HS-27A (cell line): ENCODE measurements at places on chromosomes 13 and 19.

DNA sequence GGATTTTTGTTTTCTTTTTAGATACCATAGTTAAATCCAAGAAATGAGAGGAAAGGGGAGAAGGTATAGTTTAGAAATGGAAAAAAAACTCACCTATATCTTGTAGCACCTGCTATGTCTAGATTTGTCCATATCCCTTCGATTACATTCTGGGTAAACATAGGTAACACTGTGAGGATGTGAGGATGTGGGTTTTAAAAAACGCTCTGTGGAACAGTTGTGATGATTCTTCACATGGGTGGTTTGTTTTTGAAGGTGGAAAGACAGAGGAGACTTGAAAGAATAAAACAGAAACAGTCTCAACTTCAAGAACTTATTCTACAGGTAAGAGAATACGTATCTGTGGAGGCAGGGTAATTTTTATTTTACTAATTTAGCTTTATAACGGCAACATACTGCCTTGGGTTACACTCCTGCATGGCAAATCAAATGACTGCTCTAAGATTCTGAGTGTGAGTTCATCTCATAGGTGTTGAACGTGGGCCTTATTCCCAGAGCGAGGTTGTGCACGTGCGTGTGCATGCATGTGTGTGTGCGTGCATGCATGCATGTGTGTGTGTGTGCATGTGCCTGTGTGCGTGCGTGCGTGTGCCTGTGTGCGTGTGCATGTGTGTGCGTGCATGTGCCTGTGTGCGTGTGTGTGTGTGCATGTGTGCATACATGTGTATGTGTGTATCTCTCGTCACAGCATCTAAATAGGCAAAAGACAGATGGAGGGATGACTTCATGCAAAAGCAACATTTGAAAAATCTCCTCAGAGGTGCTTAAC lies 23.5 kb downstream of the ATP4B start:
- no peak for DNase-seq

DNA sequence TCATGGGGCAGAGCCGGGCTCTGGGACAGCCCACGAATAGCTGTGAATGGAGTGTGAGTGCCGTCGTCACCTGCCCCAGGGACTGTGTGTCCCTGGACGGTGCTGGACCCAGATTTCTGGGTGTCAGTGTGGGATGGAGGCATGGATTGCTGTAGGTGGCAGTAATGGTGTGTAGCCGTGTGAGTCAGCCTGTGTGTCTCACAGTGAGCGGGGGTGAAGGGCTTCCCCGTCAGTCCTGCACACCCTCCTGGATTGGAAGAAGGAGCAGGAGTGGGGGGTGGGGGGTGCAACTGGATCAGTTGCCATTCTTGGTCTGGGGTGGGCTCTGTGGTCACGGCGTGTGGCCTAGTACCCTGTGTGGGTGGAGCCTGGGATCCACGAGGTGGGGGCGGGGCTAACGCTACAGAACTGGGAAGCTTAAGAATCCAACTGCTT lies 6.5 kb upstream of the LTBP4 start:
- DNase-seq: no peak

DNA sequence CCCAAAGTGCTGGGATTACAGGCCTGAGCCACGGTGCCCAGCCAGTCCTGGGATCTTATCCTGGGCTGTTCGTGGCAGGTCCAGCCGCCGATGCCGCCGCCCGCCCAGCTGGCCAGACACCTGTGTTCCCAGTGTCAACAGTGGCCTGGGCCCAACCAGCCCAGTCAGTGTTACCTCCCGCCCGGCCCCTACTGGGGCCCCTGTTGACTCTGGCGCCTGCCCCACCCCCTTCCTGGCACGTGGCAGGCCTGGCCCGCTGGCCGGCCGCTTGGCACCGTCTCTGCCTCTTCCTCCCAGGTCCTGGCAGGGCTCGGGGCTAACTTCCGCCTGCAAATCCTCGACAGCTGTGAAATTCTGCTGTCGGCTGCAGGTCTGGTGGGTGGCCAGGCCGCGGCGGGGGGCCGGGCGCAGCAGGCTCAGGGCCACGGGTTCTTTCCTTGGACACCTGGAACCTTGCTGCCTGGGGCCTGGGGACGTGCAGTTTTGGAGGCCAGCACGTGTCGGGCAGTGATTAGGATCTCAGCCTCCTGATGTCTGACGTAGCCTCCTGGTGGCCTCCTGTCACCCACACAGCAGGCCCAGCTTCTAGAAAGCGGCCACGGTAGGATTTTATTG lies 9.1 kb downstream of the ARID3A start:
- DNase-seq: no peak

DNA sequence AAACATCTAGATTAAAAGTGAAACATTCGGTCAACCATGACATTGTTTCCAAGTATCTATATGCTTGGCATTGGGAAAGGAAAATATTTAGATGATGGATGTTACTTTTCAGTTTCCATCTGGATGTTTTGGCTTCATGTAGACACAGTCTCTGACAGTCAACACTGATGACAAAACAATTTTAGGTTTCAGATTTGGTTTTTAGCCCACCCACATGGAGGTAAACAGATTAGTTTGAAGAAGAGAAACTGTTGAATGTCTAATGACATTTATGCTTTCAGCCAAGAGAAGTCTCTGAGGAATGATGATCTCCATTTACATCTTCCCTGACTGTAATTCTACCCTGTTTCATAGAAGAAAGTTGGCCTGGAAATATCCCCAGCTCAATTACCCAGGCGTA lies 379.1 kb downstream of the SLITRK6 start:
- DNase-seq: no peak

GRCh38 chr13:111866731-111867245 lies 200.2 kb upstream of the SOX1 start:
- no peak for DNase-seq

DNA sequence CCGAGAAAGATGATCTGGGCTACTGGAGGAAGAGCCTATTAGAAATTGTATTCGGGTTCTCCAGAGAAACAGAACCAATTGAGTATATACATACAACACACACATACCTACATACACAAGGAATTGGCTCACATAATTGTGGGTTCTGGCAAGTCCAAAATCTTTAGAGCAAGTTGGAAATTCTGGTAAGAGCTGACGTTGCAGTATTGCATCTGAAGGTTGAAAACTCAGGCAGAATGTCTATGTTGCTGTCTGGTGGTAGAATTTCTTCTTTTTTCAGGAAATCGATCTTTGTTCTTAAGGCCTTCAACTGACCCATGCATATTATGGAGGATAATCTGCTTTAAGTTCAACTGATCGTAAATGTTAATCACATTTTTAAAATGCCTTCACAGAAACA lies 15.5 kb upstream of the OLFM4 start:
- no peak for DNase-seq

DNA sequence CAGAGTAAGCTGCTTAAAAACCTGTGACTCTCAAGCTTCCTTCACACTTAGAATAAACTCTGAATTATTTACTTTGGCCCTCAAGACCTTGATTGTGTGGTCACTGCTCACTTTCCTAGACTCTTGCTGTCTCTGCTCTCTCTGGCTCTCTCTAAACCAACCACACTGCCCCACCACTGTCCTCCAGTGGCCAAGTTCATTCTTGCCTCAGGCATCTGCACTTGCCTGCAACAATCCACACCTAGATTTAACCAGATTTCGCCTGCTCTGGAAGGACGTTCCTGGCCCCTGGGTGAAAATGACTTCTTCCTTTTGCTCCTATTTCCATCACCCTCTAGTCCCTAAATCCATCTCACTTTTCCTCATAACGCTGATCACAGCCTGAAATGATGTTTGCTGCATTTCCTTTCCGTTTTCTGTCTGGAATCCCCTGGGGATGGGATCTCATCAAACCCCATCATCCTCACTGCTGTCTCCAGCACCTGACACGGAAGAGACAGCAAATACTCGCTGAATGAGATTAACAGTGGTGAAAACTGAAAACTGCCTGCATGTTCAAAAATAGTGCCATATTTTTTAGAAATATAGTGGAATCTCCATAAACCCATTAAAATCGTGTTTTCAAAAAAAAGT lies 232.6 kb downstream of the UQCRFS1 start:
- DNase-seq: peak; percentile 24

DNA sequence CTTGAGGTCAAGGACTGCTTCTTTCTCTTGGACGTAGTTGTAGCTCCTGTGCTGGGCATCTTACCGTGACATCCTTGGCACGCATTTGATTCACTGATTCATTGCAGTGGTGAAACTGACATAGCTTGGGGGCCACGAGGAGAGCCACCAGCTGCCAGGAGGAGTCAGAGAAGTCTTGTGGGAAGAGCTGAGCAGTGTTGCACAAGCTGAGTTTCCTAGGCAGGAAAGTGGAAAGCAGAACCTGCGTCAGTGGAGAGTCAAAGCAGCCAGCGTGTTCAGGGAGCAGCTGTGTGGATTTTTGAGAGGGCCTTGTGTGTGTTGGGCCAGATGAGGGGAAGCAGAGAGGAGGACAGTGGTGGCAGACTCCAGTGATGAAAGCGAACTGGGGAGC lies 5.3 kb upstream of the GPR183 start:
- no peak for DNase-seq

DNA sequence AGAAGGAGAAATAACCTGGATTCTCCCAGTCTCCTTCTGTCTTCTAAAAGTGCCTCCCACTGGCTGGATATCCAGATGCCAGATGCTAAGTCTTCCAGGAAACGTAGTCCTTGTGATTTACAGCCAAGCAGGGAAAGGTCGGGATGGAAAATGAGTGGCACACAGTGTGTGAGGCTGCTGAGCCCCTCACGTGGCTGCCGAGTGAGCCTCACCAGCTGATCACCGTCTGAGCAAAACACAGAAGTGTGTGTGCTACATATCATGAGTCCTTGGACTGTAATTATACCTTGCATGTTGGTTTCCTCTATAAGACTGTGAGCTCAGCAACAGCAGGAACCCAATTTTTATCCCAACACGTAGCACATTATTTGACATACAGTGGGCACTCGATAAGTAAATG lies 15.1 kb downstream of the LHFPL6 start:
- no peak for DNase-seq

GRCh38 chr13:44868397-44868796 lies 120.9 kb downstream of the NUFIP1 start:
- DNase-seq: no peak

DNA sequence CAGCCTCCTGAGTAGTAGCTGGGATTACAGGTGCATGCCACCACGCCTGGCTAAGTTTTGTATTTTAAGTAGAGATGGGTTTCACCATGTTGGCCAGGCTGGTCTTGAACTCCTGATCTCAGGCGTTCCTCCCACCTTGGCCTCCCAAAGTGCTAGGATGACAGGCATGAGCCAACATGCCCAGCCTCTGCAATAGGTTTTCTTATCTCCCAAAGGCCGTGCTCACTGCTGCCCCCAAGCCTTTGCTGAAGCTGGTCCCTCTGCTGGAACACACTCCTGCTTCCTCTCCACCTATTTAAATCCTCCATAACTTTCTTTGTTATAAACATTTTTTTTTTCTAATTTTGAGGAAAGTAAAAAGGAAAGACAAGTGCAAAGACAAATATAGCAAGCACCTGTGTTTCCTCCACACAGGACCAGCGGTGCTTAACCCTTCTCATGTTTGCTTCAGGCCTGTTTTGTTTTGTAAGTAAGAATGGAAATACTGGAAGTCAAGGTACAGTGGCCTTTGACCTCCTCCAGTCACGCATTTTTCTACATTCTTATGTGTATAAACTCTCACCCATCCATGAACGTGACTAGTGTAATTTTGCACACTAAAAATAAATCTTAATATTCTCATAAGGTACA lies 14.5 kb upstream of the TNFAIP8L1 start:
- DNase-seq: no peak

DNA sequence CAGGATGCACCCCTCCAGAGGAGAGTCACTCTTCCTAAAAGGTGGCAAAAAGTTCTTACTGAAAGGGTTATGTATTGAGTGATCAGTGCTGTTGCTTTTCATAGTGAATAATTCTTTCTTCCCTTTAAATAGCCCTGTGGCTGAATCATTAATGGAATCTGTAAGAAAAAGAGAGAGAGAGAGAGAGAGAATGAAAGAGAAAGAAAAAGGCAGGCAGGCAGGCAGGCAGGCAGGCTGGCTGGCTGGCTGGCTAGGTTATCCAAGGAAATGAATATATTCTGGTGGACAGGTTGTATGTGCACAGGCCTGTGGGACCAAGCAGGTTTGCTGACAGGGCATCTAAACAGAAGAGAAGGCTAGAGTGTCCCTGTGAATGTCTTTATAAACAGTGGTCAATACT lies 100.5 kb downstream of the DLEU7 start:
- DNase-seq: no peak

DNA sequence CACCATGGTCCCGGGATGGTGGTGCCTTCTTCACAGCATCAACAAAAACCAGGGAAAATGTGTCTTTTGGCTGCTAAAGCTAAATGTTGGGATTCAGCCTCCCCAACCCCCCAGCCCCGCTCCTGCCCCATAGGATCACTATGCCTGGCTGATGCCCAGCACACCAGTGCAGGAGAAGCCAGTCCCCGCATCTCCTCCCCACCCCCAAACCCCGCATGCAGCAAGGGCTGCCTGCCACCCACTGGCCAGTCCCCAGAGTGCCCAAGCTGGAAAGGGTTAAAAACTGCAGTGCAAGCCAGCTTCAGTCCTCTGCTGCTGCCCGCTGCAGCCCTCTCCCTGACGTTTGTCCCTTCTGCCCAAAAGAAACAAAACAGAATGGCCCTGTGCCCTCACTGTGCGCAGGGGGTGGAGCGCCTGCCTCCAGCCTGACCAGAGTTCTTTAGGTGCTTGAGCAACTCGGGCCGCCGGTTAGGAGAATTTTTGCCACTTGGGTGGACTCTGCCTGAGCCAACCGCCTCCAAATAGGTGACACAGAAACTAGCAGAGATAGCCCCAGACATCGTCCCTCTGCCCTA lies 3.7 kb downstream of the CALM3 start:
- no peak for DNase-seq

- DNase-seq: no peak
These were observed 997.6 kb upstream of the ATXN8OS start for GRCh38 chr13:69109891-69110525.

DNA sequence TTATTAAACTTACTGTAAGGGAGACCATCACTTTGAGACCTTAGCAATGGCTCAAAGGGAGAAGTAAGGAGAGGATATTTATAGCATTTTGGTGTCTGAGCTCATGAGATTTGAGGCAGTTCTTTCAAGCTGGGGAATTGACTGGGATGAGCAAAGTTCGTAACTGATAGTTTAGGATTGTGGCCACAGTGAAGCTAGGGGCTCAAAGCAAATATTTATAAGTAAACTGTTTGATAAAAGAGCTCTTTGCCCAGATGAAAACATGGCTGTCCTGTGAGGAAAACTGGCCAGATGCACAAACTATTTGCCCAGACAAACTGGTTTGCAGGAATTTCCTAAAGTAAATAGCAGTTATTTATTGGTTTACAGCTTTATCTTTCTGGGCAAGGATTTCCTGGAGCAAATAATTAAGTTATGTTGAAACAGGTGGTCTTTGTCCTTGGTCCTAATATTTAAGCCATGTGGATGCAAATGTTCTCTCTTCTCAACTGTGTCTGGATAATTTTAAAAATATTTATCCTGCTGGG lies 59.7 kb upstream of the TMTC4 start:
- no peak for DNase-seq

DNA sequence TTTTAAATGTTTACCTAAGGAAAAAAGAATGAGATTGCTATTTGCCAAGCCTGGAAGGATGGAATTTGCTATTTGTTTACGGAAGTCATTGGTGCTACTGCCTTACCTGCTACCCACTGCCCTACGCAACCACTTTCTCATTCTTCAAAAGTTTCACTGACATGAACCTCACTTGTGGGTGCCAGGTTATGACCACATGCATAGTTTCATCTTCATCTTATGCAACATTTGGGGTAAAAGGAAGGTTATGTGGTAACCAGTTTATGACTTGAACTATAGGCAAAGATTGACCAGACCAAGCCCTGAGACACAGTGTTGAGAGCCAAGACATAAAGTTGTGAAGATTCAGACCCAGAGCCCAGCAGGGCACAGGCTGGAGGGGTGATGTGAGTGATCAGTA lies 142.5 kb downstream of the LACC1 start:
- DNase-seq: no peak

GRCh38 chr19:14248578-14249011 lies 42.6 kb upstream of the ADGRL1 start:
- DNase-seq: no peak
